ENCODE measurements at places on chromosomes 6 and 20. TPM values are rescaled to one million over a fixed set of nuclear protein-coding genes. Genes with fewer than 3 reads are reported as not detected.

Gene NOX3
- polyA plus RNA-seq = not detected

Gene MACROD2
- 4.3 TPM for polyA plus RNA-seq

Gene PPP1R3G
- 0.05 TPM for polyA plus RNA-seq

Gene SLC9A8
- polyA plus RNA-seq = 2.6 TPM

Gene LY6G6F
- not detected for polyA plus RNA-seq

Gene CLPSL1
- polyA plus RNA-seq = not detected

Gene PLEKHG1
- 0.89 TPM for polyA plus RNA-seq

Gene EEF1A2
- 1.3 TPM for polyA plus RNA-seq

Gene ARMC2
- 4.4 TPM for polyA plus RNA-seq

Gene MYCT1
- polyA plus RNA-seq = 1.9 TPM

Gene PI16
- polyA plus RNA-seq = 0.50 TPM

Gene LINC00237
- polyA plus RNA-seq = 2.0 TPM

Measured in GM23338 (cell line).